ENCODE measurements at places on chromosomes 3 and 15.

GRCh38 chr3:78888635-78889034 lies 879.2 kb downstream of the ROBO1 start:
- DNase-seq, result no peak

- no peak for DNase-seq
These were observed 19.9 kb downstream of the SPICE1 start for GRCh38 chr3:113495035-113495434.

- DNase-seq, result no peak
These were observed 638 bp downstream of the WDR5B start for GRCh38 chr3:122415104-122415744.

GRCh38 chr15:91855684-91856489 lies 2.4 kb downstream of the SLCO3A1 start:
- no peak for DNase-seq

DNA sequence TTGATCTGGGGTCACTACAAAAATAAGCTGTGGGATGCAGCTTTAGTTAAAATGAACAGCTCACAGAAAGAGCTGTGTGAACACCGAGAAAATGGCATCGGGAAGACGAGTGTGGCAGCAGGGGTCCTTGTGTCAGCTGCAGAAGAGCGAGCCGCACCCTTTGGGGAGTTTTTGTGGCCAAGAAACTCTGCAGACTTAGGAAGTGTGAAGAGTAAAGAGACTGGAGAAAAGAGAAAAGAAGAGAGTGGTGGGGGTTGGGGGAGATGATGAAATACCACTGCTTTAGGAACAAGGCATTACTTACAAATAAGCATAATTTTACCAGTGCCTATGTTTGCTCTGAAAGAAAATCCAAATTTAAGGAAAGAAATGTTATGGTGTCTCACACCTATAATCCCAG lies 147.8 kb downstream of the LRRC28 start:
- DNase-seq, result no peak

DNA sequence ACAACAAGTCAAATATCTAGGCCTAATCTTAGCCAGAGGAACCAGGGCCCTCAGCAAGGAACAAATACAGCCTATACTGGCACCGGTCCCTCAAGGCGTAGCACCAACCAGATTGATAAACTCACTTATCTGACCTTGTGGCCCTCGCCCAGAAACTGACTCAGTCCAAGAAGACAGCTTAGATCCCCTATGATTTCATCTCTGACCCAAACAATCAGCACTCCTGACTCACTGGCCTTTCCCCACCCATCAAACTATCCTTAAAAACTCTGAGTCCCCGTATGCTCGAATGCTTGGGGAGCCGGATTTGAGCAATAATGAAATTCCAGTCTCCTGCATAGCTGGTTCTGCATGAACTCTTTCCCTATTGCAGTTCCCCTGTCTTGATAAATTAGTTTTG lies 1.6 kb upstream of the SORD start:
- DNase-seq, result no peak

- no peak for DNase-seq
These were observed 911.6 kb upstream of the ARPP21 start for GRCh38 chr3:34727700-34728099.

DNA sequence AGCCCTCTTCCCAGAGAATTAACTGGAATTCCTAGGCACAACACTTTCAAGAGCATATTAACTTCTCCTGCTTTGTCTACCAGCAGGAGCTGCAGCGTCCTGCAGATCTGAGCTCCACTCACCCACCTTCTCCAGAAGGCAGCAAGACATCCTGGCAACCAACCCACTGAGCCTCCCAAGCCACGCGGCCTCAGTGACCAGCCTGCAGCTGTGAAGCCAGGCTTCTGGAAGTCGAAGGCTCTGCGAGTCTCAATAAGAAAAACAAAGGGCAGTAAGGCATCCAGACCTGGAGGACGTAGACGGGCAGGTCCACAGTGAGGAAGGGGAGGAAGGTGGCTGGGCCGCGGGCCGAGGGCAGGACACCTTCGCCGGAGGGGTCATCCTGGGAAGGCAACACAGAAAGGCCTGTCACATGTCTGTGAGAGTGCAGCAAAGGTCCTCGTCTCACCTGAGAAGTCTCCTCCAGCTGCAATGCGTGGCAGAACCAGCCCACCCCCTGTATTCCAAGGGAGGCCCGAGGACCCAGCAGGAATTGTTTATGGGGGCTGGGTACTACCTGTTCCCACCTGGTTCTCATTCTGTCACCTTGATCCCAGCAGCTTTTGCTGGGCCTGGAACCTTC lies 36.2 kb downstream of the ZXDC start:
- no peak for DNase-seq

GRCh38 chr3:197511130-197511529 lies 44.6 kb downstream of the BDH1 start:
- DNase-seq, result no peak

- DNase-seq, result no peak
These were observed 381.8 kb upstream of the EPHA3 start for GRCh38 chr3:88725440-88726165.

GRCh38 chr3:129252748-129253147 lies 3.3 kb downstream of the COPG1 start:
- DNase-seq, result no peak

GRCh38 chr3:153897842-153898241 lies 223.3 kb upstream of the ARHGEF26 start:
- DNase-seq, result no peak

GRCh38 chr3:5874931-5875341 lies 687.4 kb downstream of the EDEM1 start:
- no peak for DNase-seq

- DNase-seq, result no peak
These were observed 88.2 kb downstream of the RPL39L start for GRCh38 chr3:187051066-187051465.
